T-helper 17 cell (primary cell): ENCODE measurements at places on chromosomes 6 and 20.

DNA sequence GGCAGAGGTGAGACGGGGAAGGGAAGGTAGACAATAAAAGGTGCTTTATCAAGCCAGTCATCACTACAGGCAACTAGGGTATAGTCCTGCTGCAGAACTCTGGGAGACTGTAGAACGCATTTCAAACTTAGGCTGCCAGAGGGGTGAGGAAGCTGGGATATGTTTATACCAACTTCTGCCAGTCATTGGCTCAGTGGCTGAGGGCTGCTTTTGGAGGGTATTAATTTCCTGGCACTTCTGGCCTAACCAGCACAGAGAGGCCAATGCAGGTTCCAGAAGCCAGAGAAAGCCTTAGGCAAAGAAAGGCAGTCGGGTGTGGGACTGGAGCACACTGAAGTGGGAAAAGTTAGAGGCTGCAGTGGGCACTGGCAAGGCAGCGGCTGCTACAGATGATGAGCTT lies 3.9 kb upstream of the CPNE5 start:
- peaks cover 2% of the 10 kb centered on the region for H3K36me3 ChIP-seq
- no peak overlapping the region for H3K4me3 ChIP-seq
- no peak overlapping the region for H3K27ac ChIP-seq
- DNase-seq: no peak
- peaks cover 15% of the 10 kb centered on the region for H3K27me3 ChIP-seq

GRCh38 chr20:40111282-40111681 lies 577.8 kb downstream of the MAFB start:
- DNase-seq: no peak
- no peaks in the 10 kb centered on the region for H3K4me1 ChIP-seq
- H3K27me3 ChIP-seq: no peaks in the 10 kb centered on the region
- H3K36me3 ChIP-seq: no peaks in the 10 kb centered on the region

DNA sequence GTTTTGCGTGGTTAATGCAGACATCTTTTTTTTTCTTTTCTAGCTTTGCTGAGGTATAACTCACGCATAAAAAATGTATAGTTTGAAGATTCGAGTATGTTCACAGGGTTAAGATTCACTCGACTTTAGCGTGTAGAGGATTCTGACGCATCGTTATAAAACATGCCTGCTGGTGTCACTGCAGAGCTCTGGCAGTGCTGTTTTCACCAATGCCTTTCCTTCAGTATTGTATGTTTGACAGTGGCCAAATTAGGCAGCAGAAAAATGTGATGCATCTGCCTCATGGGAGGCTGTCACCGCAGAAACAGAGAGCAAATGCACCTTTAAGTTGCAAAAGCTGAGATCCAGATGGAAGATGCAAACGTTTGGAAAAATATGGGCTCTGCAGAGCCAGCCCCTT lies 18.0 kb upstream of the SIRPB2 start:
- DNase-seq: no peak
- H3K36me3 ChIP-seq: peaks cover 7% of the 10 kb centered on the region
- no peak overlapping the region for H3K27ac ChIP-seq

DNA sequence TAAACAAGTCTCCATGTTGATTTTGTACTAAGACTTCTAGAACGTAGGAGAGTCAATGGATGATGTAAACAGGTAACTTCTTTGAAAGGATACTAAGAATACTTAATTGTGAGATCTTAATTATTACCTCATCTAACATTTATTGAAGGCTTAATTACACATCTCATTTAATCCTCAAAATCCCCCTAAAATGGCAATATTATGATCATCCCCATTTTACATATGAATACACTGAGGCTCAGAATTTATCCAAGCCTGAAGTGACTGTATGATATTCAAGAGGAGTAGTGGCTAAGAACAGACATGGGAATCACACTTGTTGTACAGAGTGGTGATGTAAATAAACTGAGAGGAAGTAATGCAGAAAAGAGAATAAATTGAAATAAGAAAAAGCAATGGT lies 22.9 kb downstream of the NOL7 start:
- H3K27ac ChIP-seq: peak overlapping the region; percentile 79
- no peaks in the 10 kb centered on the region for H3K27me3 ChIP-seq
- H3K4me3 ChIP-seq: no peak overlapping the region
- H3K36me3 ChIP-seq: peaks cover 9% of the 10 kb centered on the region

GRCh38 chr6:150510576-150510975 lies 89.1 kb upstream of the PLEKHG1 start:
- peaks cover 2% of the 10 kb centered on the region for H3K4me1 ChIP-seq
- H3K27me3 ChIP-seq: peaks cover 10% of the 10 kb centered on the region

GRCh38 chr20:49669601-49670189 lies 44.0 kb downstream of the B4GALT5 start:
- peak overlapping the region; percentile 81 for H3K4me3 ChIP-seq
- H3K27ac ChIP-seq: peak overlapping the region; percentile 88
- H3K4me1 ChIP-seq: peaks cover 39% of the 10 kb centered on the region
- DNase-seq: no peak

GRCh38 chr6:118186672-118187567 lies 279.9 kb downstream of the SLC35F1 start:
- H3K36me3 ChIP-seq: no peaks in the 10 kb centered on the region
- peak overlapping the region; percentile 7 for H3K4me3 ChIP-seq
- DNase-seq: no peak
- H3K27ac ChIP-seq: peak overlapping the region; percentile 8

- H3K4me1 ChIP-seq: no peaks in the 10 kb centered on the region
- H3K27ac ChIP-seq: no peak overlapping the region
- H3K4me3 ChIP-seq: no peak overlapping the region
Observed at GRCh38 chr20:40109136-40109535, 579.9 kb downstream of the MAFB start.

DNA sequence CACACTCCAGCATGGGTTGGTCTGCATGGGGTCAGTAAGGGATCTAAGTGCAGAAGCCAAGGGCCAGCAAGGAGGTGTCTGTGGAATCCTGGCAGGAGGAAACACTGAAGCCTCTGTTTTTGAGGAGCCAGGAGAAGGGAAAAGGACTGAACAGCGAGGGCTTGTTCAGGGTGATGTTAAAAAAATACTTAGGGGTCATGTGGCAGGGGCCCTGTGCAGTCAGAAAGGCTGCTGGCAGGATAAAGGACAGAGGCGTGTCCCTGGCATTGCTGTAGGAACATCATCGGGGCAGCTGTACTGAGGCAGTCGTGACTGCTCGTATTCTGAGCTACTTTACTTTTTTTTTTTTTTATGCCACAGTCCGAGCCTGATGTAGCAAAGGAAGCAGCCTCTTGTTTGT lies 127.1 kb upstream of the ZFP64 start:
- H3K4me3 ChIP-seq: no peak overlapping the region
- H3K27me3 ChIP-seq: no peaks in the 10 kb centered on the region
- H3K4me1 ChIP-seq: no peaks in the 10 kb centered on the region
- no peak for DNase-seq
- peaks cover 6% of the 10 kb centered on the region for H3K36me3 ChIP-seq

DNA sequence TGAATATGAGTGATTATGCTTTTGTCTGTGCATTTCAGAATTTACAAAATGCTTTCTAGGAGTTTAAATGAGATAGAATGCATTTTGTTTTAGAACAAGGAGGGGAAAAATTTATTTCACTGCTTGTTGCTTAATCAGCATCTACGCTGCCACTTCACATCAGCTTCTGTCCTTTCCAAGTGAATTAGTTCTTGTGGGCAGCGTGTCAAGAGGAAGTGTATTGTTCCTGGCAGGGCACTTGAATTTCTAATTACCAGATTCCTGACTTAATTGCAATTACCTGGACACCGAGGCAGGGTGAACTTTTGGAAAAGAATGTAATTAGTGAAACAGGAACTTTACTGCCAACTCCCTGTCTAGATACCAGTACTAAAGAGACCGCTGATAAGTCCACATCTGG lies 263.5 kb downstream of the TMEM242 start:
- peak overlapping the region; percentile 39 for H3K27ac ChIP-seq
- H3K4me1 ChIP-seq: peaks cover 27% of the 10 kb centered on the region
- H3K36me3 ChIP-seq: no peaks in the 10 kb centered on the region

DNA sequence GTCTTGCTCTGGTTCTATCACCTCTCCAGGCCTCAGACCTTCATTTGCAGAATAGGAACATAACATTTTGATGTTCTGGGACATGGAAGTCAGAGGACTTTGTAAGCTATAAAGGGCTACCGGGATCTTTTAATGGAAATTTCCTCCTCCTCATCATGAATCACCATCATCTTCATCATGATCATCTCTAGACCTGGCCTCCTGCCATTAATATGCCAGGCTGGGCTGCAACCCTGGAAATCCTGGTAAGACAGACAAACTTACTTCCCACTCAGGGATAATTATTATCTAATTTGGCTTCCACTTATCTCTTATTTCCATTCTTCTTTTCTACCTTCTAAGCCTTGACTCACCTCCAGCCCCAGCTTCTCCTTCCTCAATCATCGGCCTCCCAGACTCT lies 41.0 kb upstream of the MRPS18A start:
- no peaks in the 10 kb centered on the region for H3K36me3 ChIP-seq
- H3K27ac ChIP-seq: no peak overlapping the region
- DNase-seq: no peak
- H3K27me3 ChIP-seq: no peaks in the 10 kb centered on the region
- no peak overlapping the region for H3K4me3 ChIP-seq

DNA sequence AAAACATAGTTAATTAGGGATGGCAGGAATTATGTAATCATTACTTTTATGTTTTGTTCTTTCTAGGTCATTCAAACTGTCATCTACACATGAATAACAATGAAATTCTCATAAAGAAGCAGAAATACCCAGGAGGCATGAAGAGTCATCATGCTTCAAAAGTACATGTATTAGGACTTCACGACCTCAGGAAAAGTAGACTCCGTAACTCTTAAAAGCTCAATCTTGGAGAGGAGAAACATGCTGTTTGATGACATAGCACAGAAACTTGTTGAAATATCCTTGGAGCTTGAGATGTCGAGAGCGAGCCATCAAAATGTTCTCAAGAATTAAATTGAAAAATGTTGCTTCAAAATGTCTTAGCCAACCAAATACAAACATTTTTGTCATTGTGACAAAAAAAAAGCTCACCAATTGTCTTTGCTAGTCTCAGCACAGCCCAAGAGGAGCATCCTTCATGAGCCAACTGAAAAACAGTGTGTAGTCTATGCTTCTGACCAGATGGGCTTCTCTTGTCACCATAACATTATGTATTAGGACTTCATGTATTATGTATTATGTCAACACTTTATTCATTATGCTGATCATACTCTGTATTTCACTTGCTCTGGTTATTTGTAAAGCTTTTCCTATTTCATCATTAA lies 28.2 kb upstream of the ANKEF1 start:
- no peak overlapping the region for H3K4me3 ChIP-seq
- H3K4me1 ChIP-seq: no peaks in the 10 kb centered on the region
- DNase-seq: no peak
- H3K27me3 ChIP-seq: peaks cover 47% of the 10 kb centered on the region
- no peaks in the 10 kb centered on the region for H3K36me3 ChIP-seq

GRCh38 chr6:168640768-168641167 lies 199.8 kb downstream of the SMOC2 start:
- no peak overlapping the region for H3K27ac ChIP-seq
- H3K4me1 ChIP-seq: peaks cover 2% of the 10 kb centered on the region
- H3K4me3 ChIP-seq: no peak overlapping the region

DNA sequence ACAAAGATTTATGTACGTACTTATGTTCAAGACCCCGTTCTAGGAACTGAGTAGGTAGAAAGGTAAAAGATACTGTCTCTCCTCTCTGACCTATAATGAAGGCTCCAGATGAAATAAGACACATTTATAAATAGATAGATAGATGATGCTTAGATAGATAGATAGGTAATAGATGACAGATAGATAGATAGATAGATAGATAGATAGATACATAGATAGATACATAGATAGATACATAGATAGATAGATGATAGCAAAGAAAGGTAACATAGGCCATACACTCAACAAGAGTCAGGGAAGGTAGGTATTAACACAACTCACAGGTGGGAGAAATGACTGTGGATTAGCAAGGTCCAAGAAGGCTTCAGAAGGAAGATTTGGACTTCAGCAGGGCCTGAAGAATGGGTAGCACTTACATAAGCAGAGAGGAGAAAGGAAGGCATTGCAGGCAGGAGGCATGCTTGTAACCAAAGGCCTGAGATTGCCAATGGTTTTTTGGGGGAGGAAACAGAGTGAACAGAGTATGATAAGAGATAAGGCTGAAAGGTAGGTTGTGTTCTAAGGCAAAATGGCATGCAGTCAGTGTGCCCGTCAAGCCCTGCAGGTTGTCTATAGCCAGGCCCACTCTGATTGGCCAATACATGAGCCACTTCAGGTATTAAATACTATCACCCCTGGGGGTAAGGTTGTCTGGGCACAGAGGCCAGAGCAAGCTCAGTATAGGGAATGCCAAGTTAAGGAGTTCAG lies 7.7 kb upstream of the MYB start:
- H3K27ac ChIP-seq: no peak overlapping the region
- H3K27me3 ChIP-seq: peaks cover 8% of the 10 kb centered on the region
- H3K4me3 ChIP-seq: no peak overlapping the region

DNA sequence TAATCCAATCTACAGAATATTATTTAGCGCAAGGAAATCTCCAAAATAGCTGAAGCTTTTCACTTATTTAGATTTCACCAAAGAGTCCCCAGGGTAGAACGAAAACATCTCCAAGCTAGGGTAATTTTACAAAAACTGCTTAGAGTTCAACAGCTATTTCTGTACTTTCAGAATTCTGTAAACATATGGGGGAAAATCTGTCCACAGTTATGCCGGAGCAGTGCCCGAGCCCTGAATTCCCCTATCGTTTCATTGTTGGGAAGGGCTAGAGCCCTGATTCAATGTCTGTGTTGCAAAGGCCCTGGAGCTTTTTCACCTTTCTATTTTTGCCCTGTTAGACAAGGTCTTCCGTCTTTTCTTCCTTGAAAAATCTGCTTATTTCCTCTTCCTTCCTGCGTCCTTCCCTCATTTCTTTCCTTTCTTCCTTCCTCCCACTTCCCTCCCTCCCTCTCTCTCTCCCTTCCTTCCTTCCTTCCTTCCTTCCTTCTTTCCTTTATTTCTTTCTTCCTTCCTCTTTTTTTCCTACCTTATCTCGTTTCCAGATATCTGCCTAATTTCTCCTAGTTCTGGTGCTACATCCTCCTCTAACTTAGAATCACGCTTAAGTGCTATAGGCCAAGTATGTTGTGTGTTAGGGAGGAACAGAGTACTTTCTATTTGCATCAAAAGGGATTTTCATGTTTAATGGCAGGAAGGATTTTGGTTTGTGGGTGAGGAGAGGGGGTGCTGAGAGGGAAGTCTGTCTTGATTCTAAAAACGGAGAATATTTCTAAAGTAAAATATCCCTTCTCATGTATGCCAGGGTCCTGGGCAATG lies 122.5 kb upstream of the BMP2 start:
- DNase-seq: no peak
- no peaks in the 10 kb centered on the region for H3K27me3 ChIP-seq
- H3K27ac ChIP-seq: no peak overlapping the region
- H3K4me1 ChIP-seq: no peaks in the 10 kb centered on the region
- H3K36me3 ChIP-seq: no peaks in the 10 kb centered on the region
- no peak overlapping the region for H3K4me3 ChIP-seq

- no peaks in the 10 kb centered on the region for H3K27me3 ChIP-seq
- H3K36me3 ChIP-seq: no peaks in the 10 kb centered on the region
- peak overlapping the region; percentile 89 for H3K27ac ChIP-seq
Observed at GRCh38 chr6:111480988-111481822, 1.8 kb downstream of the REV3L start.
